ENCODE measurements at places on chromosomes 11 and 22. TPM values are rescaled to one million over a fixed set of nuclear protein-coding genes. Genes with fewer than 3 reads are reported as not detected.

Gene FADS3
- 60.9 TPM for total RNA-seq

Gene APOBEC3F
- total RNA-seq = 7.8 TPM

Gene H19
- total RNA-seq = 29.9 TPM

Gene DAGLA
- total RNA-seq = 2.4 TPM

Gene BAIAP2L2
- 0.65 TPM for total RNA-seq
